ENCODE measurements at places on chromosomes 5 and 9.

GRCh38 chr9:4333231-4333740 is 33.4 kb upstream of the GLIS3 start:
- no peak for DNase-seq

GRCh38 chr9:16767366-16767765 is 103.1 kb downstream of the BNC2 start:
- DNase-seq = no peak

- DNase-seq = no peak
These were observed 48.9 kb downstream of the AUH start for GRCh38 chr9:91312717-91313325.

DNA sequence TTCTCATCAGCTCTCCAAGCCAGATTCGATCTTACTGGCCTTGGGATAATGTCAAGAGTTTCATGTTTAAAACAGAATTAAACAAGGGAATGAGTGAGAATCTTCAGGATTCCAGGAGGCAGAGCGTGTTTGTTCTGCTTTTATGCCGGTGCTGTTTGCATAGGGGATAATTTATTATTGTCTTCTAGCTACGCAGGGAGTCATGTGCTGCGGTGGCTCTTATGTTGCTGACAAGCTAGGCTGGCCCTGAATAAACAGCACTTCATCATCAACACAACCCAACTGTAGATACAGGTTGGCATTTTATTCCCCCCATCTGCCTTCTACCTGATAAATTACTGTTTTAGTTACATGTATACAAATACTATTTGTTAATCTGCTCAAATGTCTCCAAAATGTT is 47.1 kb upstream of the PCA3 start:
- peak; percentile 51 for DNase-seq

- no peak for DNase-seq
These were observed 8.9 kb upstream of the EPB41L4B start for GRCh38 chr9:109329638-109330258.

DNA sequence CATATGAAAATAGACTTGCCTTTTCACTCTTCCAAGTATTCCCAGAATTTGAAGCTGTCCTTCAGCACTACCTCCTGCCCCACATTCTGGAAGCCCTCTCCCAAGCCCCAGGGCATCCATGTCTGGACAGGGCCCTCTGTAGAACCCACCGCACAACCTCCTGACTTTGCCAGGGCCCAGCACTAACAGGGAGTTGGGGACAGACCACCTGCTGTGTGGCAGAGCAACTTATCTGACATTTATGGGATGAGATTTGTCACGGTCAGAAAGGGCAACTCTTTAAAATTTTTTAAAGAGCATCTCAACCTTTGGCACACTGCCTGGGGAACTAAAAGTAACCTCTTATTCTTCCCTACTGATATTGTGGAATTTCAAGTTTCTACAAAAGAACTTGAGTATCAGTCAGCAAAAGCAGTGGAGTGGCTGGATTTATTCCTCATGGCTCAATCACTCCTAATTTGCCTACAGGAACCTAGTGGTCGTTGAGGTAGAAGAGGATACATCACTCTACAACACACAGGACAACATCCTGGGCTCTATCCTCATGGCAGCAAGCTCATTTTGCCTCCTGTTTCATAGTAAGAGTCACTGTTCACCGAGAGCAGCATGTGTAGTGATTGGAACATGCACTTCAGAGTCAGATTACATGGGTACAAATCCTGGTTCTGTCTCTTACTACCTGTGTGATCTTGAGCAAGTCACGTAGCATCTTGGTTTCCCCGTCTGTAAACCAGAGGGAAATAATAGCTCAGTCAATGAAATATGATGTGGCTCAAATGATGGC is 285.3 kb downstream of the ENC1 start:
- DNase-seq = no peak

DNA sequence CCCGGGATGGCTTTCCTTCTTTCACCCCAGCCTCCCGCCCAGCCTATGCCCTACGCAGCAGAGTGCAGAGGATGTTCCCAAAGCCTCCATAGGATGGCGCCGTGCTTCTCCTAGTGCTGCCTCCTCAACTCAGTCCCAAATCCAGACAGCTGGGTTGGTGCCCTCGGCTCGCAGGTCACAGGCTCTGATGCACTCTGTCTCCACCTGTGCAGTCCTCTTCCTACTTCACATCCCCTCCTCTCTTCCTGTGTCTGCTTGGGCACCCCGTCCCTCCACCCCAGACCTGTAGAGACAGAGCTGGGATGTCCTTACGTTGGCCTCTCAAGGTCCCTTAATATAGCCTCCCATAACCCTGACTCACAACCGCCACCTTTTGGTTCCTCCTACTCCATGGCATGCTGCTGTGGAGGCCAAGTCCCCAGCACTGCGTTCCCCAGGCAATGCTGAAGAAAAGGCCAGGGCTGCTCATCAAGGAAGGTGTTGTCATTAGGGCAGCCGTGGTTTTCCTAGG is 314.4 kb downstream of the GADD45G start:
- DNase-seq = no peak

GRCh38 chr5:76134003-76134402 is 50.8 kb downstream of the SV2C start:
- DNase-seq = no peak

DNA sequence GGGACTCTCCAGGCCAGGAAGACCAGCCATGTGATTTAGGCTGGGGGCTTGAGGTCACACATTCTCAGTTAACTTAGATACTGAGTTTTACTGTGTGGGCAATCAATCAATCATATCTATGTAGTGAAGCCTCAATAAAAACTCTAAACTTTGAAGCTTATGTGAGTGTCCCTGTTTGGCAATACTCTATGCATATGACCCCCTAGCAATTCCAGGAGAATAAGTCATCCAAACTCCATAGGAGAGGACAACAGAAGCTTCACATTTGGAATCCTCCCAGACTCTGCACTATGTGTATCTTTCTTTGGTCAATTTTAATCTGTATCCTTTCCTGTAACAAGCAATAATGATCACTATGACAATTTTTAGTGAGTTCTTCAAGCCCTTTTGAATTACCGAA is 216.8 kb upstream of the RGMB start:
- DNase-seq = no peak

DNA sequence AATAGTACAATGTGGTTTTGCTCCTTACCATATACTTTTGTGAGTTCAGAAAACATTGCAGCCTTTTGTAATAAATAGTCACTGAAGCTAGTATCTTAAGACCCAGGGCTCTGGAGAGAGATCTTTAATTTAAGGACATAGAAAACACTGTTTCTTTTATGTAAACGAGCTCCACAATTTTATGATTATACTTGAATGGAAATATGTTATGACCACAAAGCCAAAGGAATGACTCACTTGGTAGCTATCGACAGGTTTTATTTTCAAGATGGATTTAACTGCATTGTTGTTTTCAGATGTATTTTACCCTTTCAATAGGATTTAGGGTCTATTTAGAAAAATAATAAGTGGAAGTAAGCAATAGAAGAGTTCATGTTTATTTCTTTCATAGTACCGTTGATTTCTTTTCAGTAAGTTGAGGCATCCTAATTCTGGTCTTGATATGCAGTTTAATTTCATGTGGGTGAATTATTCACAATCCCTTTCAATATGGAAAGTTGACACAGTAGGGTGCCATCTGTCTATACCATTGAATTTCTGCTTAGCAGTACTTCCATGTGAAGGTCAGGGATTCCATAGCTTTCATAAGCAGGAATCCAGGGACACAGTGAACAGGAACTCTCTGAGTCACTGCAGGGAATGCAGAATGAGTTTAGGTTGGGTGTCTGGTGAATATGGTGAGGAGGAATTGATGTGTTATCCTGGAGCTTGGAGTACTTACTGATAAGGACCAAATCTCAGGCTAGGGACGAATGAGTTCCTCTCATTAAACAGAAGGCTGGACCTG is 157.6 kb downstream of the CD180 start:
- no peak for DNase-seq

GRCh38 chr9:113578882-113579282 is 115.4 kb downstream of the RGS3 start:
- DNase-seq = peak; percentile 4

DNA sequence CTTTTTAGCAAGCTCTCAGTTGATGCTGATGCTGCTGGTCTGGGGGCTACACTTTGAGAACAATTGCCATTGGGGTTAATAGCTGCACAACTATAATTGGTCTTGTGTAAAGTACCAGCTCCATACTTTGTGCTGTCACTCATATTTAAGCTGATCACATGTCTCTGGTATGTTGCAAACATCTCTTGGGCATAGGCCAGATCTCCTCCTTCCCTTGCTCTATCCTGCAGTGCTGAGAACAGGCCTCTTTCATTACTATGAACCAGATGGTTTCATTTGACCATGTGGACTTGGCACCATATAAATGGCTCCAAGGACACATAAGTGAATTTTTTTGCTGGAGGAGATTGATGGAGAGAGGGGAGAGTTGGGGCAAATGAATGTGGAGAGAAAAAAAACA is 48.4 kb downstream of the DMRT2 start:
- DNase-seq = no peak

GRCh38 chr9:83182071-83182470 is 119.1 kb upstream of the RASEF start:
- DNase-seq = no peak

DNA sequence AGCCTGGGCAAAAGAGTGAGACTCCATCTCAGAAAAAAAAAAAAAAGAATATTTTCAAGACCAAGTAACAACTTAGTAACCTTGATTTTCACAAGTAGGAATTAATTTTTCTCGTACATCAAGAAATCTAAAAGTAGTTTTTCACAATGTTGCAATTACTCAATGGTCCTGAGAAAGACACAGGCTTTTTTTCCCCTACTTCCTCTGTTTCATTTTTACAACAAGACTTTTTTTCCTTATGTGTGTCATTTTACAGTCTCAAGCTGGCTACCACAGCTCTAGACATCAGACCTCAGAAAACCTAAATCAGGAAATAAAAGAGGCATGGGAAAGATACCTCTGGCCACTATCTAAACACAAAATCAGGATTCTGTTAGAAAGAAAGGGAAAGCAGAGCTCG is 45.9 kb downstream of the WDR36 start:
- DNase-seq = no peak
